ENCODE measurements at places on chromosomes 2 and 18.

DNA sequence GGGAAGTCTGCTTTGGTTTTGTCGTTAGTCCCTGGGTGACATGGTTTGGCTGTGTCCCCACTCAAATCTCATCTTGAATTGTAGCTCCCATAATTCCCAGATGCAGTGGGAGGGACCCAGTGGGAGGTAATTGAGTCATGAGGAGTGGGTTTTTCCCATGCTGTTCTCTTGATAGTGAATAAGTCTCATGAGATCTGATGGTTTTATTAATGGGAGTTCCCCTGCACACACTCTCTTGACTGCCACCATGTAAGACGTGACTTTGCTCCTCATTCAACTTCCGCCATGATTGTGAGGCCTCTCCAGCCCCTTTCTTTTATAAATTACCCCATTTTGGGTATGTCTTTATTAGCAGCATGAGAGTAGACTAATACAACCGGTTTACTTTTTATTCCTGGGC, 405.8 kb upstream of the ID2 start:
- no peak for DNase-seq

DNA sequence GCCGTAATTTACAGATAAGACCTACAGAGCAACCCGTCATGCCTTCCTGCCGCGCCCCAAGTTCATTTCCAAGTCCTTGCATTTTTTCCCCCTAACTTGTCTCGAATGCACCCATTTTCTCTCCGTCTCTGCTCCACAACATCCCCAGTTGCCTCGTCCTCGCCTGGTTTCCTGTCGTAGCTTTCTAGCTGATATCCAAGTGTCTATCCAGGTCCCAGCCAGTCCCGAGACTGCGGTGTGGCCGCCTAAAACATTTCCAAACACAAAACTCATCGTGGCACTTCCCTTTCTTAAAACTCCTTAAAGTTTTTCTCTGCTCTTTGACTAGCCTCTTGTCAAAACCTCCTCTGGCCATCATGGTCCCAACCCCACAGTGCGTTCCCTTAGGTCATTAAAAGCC, 1.2 kb upstream of the BARD1 start:
- DNase-seq: no peak

DNA sequence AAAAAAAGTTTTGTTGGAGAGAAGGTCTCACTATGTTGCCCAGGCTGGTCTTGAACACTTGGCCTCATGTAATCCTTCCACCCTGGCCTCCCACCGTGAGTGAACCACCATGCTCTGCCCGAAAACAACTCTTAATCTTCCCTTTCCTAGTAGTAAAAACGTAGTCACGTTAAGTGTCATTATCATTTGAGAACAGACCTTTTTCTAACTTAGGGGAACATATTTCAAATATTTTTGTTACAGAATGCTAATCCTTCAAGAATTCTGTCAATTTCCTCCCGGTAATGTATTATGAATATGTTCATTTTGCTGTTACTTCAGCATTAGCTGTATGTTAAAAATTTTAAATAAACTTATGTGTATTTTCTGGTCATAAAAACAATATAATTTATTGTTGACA, 49.7 kb downstream of the MTA3 start:
- no peak for DNase-seq

GRCh38 chr18:25463726-25464125, 111.8 kb upstream of the ZNF521 start:
- DNase-seq: no peak

DNA sequence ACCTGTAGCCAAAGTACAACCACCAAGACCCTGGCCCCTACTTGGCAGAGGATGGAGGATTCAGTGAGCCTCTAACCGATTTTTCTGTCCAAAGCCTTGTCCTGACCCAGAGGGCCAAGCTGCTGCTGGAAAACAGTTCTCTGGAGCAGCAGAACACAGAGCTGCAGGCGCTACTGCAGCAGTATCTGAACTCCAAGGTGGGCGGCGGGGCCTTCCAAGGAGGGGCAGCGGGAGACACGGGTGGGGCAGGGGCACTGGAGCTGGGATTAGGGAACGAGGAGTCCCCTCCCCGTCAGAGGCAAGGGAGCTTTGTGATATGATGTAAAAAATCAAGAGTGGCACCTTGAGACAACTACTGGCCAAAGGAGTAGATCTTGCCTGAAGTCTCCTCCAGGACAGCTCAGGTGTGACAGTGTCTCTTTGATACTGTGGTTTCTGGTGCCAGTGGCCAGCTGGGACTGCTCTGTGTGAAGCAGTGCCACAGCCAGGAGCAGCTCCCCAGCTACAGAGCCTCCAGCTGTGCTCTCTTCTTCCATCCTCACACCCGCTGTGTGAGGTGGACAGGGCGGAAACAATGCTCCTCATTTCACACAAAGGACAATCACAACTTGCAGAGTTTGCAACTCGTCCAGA, 22.8 kb downstream of the OTOF start:
- peak; percentile 41 for DNase-seq

DNA sequence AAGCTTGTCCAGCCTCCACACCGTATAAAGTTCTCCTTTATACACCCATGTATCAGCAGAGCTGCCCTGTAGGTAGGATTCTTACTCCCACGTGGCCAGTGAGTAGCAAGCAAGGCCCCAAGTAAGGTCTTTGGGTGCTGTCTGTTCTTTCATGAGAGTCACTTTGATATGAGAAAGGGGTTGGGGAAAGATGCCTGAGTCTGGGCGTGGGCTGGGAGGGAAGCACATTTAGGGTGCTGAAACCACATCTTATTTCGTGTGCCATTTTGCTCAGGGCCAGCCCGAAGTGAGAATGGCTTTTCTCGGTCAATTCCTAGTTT, 436 bp upstream of the ITPRIPL1 start:
- no peak for DNase-seq

GRCh38 chr2:174711206-174711605, 53.1 kb downstream of the CHRNA1 start:
- DNase-seq: no peak

DNA sequence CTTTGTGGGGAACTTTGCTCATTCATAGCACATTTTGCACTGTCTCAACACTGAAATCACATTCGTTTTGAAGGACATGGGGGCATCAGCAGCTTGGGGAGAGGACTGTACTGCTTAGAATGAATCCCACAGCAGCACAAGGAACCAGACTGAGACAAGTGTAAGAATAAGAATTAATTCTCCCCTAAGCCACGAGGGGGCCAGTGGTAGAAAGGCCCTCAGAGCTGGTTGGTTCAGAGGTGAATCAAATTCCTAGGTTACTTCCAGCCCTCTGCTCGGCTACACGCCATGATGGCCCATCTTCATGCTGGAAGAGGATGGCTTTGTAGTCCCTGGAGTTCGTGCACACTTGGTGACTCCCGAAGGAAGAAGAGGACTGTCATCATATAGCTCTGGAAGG, 12.0 kb upstream of the MC5R start:
- DNase-seq: no peak

- DNase-seq: no peak
Observed at GRCh38 chr18:40974448-40974847, 980.6 kb upstream of the PIK3C3 start.

DNA sequence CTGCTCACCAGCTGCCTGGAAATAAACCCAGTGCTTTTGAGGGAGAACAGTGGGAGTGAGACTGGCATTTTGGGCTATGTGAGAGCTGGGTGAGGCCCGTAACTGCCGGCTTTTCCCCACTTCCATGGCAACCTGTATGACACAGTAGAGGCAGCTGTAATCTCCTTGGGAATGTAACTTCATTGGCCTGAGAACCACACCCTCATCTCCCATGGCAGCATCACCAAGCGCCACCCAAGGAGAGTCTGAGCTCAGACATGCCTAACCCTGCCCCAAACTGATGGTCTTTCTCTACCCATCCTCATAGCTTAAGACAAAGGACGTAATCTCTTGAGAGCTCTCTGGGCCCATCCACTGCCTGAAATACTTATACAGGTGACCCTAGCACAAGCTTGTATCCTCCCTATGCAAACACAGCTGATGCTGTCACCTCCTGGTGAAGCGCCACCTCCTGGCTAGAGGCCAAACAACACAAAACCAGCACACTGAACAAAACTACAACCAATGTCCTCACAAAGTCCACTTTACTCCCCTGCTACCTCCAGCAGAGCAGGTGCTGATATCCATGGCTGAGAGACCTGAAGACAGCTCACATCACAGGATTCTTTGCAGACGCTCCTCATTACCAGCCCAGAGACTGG, 763.4 kb upstream of the NRXN1 start:
- DNase-seq: peak; percentile 88

- peak; percentile 44 for DNase-seq
Observed at GRCh38 chr2:58571181-58571852, 330.2 kb upstream of the FANCL start.
